Bone marrow (tissue), 2 donors: ENCODE measurements at places on chromosomes 12 and 14.
A peak's percentile ranks its signal among the peaks of the same experiment; 100 is the strongest.

DNA sequence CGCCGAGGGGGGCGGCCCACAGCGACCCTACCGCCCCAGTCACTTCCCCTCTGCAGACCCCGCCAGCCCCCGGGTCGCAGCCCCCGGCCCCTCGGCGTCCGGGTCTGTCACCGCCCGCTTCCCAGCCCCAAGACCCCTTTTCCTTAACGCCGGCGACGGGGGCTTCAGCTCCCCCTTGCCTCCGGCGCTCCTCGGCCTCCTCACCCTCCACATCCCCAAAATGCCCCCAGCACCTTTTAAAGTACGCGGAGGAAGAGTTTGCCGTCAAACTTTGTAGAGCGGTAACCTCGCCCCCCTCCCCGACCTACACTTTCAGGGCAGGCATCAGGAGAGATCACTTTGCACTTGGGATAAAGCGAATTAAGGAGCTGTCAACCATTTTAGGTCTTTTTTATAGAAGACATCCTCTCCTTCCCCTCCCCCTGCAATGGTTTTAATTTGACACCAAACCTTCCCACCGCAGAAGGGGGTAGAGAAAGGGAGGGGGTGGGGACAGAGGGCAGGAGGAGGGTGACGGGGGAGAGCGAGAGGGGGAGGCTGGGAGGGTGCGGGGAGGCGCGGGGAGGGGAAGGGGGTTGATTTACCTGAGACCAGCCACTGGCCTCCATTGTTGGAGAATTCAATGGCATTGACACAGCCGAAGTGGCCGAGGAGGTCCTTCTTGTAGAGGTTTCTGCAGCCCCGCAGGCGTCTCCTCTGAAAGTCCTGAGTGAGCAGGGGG is 578 bp downstream of the DCAF5 start:
- DNase-seq: no peak

- no peak for DNase-seq
Measured at GRCh38 chr12:118544569-118544968, 168.2 kb downstream of the SUDS3 start.

DNA sequence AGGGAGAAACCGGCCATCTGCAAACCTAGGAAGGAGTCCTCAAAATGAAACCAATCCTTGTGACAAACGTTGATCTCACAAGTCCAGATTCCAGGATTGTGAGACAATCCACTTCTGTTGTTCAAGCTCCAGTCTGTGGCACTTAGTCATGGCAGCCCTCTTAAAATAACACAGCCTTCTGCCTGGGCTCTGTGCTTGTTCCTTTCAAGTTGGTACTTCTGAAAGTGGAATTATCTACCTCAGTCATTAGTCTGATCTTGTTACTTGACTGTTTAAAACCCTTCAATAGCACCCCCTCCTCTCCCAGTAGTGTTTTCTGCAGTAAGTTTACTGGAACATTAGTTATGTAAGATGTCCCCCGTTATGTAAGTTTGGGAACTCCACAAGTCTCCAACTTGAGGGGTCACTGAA is 111.0 kb upstream of the HIF1A start:
- no peak for DNase-seq

DNA sequence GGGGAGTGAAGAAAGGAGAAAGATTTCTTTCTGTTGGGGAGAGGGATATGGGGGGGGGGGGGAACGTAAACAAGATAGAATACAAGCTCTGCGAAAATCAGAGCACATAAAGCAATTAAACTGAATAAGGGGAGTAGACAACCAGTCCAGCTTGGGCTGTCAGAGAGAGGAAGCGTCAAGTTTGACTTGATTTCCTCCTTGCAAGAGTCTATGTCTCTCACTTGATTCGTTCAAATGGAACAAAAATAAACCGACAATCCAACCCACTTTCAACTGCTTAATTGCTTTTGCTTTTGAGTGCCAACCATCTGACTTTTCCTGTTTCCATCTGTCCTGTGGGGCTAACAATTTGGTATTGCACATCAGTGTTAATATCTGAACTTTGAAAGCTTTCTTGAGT is 942 bp downstream of the SYT1 start:
- no peak for DNase-seq

GRCh38 chr12:81558031-81558430 is 201.1 kb downstream of the PPFIA2 start:
- DNase-seq: no peak

DNA sequence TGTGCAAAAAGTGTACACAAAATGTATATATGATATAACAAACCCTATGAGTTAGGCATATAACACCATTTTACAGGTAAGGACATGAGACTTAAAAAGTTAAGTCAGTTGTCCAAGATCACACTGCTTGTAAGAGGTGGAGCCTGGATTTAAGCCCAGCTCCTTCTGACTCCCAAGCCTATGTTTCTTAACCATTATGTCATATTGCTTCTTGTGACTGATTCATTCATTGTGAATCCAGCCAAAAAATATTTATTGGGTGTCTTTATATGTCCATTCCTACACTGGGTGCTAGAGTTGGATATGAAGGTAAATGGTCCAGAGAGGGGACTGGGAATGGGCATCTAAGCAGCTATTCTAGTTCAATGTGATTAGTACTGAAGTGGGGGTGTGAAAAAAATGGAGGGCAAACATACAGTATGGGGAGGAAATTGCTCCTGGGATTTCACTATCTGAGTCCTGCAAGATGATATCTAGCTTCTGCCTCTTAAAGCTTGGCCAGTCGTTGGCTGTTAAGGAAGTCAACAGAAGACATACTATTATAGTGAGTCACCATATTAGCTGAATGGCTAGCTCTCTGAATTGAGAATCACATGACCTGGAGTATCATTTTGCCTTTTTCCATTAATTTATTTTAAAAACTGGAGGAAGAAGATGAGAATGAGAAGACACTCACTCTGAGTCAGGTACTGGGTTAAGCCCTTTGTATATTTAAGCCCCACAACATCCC is 28.8 kb downstream of the PAX9 start:
- DNase-seq: no peak

GRCh38 chr12:46259713-46260112 is 9.1 kb downstream of the SLC38A1 start:
- no peak for DNase-seq

DNA sequence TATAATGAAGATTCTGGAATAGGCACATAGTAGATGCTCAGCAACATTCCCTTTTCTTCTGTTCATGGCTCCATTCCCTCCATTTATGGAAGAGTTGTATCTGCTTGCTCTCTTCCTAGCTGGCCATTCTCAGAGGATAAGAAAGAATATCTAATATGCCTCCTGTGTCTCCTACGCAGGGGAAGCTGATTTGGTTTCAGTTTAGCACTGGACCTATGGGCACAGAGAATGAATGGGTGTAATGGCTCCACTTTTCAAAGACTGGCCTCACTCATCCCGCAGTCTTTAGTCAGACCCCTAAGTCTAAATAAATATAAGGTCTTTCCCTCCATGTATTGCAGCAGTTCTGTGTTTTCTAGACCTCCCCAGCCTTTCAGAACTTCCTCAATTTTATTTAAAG is 2.0 kb downstream of the PKP2 start:
- no peak for DNase-seq

GRCh38 chr14:104250175-104250574 is 111.8 kb downstream of the KIF26A start:
- no peak for DNase-seq

- no peak for DNase-seq
Measured at GRCh38 chr14:105486974-105487448, 325 bp downstream of the CRIP1 start.

DNA sequence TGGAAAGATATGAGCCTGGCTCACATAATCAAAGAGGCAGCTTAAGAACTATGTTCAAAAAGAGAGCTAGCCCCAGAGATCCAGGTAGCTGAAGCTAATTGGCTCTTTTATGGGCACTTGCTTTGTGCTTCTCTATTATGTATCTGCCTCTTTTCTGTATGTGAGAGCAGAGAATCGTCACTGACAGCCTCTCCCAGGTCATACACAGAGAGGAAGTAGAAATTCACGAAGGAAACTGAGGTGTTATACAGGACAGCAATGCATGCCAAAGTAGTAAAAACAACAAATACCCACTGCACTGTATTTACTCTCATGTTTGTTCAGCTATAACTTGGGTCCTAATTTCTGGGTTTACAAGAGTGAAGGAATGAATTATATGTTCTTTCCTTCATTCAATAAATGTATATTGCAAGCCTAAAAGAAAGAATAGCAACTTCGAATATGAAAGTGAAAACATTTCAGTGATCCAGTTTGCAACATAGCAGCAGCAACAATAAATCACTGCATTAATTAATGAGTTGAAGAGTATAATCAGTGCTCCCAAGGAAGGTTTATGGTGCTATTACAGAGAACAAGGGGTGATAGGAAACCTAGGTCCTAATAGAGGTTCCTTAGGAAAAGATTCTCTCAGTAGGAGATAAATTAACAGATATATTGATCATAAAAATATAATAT is 47.1 kb upstream of the ATXN7L3B start:
- no peak for DNase-seq

GRCh38 chr14:81511111-81511904 is 22.3 kb downstream of the SEL1L start:
- DNase-seq: no peak

DNA sequence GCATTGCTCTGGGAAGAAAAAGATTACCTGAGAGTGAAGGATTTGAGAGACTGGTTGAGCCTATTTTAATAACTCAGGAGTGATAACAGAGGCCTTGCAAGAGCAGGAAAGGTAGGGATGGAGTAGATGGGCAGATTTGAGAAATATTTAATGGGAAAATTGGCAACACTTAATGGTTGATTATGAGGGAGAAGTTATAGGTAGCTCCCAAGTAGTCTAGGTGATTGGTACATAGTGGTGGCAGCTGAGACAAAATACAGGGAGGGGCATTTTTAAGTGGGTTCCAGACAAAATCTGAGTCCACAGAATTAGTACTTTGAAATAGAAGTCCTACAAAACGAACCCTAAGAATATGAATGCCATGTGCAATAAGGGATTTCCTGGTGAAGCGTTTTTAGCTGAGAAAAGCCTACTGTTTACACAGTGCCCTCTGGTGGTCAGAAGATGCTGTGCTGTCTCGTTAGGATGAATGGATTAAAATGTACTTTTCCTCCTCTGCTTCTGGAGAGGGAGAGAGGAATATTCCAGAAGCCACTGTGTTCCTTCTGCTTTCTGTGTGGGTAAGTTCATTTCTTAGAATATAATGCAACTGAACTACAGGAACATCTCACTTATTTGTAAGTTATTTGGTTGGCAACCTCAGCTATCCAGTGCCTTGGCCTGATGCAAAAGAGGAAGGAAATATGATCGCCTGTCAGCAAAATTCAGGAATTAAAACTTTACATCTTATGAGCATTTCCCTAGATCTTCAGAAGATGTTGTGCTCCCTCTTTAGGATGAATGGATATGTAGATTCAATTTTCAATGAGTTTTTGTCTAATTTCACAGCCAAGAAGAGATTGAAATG is 6.5 kb downstream of the ZBTB1 start:
- DNase-seq: peak; percentile 66

DNA sequence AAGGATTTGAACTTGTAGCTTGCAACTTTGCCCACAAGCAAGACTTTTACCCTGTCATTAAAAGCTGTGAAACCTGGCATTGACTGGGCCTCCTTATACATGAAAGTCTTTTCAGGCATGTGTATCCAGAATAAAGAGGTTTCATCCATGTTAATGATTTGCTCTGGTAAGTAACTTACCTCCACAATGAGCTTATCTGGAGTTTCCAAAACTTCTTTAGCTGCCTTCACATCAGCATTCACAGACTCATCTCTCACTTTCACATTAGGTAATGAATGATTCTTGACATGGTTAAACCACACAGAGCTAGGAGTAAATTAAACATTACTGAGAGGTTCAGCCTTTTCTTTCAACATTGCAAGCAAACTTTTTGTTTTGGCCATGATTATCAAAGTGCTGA is 234.4 kb upstream of the CLEC14A start:
- no peak for DNase-seq

DNA sequence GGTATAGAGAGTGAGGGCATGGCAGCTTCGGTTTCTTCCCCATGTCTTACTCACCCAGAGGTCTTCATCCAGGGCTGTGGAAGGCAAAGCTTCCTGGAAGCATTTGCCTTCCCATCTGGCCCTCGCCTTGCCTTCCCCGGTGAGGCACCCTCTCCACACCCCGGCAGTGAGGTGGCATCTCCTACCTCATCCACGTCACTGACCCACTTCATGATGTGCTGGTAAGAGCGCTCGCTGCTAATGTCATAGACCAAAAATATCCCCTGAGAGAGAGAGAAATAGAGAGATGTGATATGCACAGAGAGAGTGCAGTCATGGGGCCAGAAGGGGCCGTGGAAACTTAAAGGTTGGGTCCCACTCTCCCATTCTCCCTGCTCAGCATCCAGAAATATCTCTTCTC is 8.3 kb upstream of the GPX2 start:
- no peak for DNase-seq

DNA sequence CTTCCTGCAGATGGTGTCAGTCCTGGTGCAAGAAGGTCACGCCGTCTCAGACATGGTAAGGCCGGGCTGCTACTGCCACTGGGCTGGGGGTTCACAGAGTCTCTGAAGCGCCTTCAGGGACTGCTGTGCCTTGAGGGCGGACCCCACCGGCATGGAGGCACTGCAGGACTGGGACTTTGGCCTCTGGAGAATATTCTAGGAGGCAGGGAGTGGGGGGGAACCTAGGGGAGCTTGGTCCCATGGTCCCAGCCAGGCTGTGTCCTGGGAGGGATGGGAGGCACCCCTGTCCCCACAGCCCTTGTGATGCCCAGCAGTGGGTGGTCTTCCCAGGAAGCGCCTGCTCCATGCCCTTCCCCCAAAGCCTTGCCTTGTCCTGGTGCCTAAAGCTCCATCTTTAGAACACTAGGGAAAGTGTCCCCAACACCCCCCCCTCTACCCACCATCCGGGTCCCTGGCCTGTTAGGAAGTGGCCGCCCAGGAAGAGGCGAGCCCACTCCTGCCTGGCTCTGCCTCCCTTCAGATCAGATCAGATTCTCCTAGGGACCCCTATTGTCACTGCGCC is 1.5 kb downstream of the AMN start:
- DNase-seq: no peak

DNA sequence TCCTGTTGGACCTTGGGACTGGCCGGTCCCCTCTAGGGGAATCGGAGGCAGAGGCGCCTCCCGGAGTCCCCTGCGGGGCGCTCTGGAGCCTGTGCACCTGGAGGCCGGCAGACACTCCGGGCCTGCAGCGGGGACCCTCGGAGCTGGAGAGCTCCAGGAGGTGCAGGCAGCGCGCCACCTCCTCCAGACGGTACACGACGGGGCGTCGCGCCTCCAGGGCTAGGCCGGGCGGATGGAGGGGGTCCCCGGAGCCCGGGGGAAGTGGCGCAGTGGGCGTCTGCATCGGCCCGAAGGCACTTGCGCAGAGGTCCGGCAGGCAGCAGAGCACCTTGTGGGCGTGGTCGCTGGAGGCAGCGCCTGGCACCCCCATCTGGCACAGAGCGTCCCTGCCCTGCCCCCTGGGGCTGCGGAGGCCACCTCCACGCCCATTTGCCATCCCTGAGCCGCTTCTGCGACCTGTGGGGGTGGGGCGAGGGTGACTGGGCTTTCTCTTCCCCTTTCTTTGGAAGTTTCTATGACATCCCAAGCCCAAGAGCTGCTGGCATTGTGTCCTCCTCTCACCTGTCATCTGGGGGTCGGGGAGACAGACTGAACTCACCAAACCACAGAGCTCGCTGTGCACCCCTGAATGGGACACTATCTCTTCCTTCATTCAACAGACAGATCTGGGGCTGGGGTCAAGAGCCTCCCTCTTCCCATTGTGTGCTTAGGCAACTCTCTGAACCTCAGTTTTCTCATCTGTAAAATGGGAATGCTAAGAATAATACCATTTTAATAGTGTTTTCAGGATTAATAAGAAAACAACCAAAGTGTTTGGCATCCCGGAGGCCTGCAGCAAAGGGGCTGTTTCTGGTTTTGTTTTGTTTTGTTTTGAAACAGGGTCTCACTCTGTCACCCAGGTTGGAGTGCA is 37.5 kb upstream of the CORO1C start:
- peak; percentile 31 for DNase-seq

GRCh38 chr12:51393676-51394545 is 2.7 kb upstream of the GALNT6 start:
- no peak for DNase-seq
